ENCODE measurements at places on chromosomes 7 and 10.

- no peak for DNase-seq
These were observed 18.4 kb downstream of the CLDN12 start for GRCh38 chr7:90421651-90422050.

DNA sequence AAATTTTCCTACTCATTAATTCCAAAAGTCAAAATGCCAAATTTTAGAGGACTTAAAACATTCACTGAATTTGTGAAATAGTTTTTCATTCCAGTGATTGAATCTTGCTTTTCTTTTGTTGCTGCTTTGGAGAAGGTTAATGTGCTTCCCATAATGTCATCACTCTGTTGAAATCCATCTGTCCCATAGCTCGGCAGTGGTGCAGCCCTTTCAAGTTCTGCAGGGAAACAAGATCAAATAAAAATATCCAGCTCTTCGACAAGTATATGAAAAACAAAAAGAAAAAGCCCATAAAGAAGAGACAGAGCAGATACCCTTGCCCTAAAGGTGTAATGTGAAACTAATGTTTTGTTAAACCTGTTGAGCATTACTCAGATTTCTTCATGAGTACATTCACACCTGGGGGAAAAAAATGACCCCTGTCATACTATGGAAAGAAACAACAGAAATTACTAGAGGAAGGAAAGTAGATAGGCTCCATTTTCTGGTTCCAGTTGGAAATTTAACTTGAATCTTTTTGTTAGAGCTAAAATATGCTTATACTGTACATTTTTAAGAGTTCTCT, 35.1 kb downstream of the AGR3 start:
- no peak for DNase-seq

- DNase-seq = no peak
These were observed 49.3 kb upstream of the INPP5A start for GRCh38 chr10:132488231-132488821.

GRCh38 chr10:1297566-1298301, 241.5 kb downstream of the WDR37 start:
- DNase-seq = no peak

DNA sequence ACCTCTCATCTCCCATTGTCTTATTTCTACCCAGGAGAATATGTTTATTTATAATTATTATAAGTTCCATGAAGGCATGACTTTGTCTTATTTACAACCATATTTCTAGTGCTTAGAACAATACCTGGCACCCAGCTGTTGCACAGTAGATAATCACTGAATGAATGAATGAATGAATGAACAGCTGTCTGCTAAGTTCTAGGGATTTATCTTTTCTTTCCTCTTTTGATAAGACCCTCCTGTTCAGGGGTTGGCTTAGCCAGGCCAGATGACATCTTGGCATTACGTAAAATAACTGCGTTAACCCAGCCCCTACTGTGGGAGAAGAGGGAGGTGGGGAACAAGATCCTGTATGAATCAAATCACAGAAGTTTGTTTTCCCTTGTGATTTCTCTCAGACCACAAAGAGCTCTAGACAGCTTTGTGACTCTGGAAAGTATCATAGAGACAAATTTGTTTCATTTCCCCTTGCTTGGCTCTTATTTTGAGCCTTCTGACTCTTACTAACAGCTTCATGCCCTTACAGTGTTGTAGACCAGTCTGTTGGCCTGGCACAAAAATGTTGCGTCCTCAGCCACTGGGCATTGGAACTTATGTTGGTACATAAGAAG, 8.4 kb downstream of the ZNF862 start:
- no peak for DNase-seq

GRCh38 chr7:1725766-1726630, 55.9 kb downstream of the ELFN1 start:
- DNase-seq = no peak

DNA sequence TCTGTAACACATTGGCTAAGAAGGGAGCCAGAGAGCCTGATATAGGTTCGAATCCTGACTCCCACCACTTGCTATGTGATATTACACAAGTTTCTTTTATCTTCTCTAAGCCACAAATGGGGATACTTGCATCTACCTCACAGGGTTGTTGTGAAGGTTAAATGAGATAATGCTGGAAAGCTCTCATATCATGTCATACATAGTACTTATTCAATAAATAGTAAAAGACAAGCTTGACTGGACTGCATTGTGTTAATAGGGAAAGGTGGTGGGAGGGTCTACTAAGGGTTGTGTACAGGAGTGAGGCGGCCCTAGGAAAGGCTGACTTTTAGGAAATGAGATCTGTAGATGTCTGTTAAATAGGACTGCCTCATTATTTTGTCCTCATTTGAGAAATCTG, 35.8 kb upstream of the DNMBP start:
- DNase-seq = no peak

- DNase-seq = no peak
These were observed 98.7 kb upstream of the POM121L12 start for GRCh38 chr7:52936750-52937149.

DNA sequence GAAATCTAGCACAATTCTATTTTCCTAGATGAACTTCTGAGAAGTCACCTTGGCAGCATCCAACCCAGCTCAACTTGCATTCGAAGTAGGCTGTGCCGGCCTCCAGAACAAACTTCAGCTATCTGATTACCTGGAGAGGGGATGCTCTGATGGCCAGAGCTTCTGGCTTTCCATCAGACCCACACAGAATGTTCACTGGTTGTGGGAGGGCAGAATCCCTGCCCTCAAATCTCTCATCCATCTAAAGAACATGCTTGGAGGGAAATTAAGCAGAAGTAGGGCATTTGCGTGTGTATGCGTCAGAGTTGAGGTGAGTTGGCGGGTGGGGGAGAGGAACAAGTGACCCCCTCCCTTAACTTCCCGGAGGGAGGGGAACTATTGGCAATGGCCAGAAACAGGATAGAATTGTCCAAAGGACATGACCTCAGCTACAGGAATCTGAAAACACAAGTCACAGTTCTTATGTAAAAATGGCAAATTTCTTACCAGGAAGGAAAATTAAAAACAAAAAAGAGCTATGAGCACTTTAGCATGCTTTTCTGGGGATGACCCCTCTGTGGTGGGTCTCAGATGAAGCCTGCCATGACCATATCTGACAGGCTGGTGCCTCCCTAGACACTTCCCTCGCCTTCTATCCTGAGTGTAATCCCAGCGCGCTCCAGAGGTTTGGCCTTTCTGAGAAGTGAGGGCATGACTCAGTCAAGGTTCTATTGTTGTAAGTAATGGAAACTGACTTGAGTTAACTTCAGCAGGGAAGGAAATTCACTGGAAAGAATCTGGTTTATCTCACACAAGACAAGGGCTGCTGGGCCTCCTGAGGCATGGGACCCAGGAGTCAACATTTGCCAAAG, 278.8 kb downstream of the RPS24 start:
- DNase-seq = no peak

Data from Calu3 (cell line).